ENCODE measurements at places on chromosomes 7 and 10.
A peak's percentile ranks its signal among the peaks of the same experiment; 100 is the strongest.

DNA sequence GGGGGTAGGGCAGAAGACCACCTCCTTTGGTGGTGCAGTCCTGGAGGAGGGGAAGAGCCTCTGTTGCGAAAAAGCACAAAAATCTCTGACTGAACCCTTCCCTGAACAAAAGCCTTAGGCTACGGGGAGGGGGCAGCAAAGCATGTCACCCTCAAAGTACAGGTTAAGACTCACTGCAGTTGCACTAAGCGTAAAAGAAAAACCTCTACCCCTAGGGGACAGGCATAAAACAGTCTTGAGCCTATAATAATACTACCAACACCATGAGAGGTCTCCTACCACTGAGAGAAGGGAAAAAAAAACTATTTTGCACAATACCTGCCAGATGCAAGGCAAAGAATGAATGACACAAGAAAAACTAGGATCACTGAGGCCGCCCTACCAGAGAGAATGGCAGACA lies 17.3 kb downstream of the TNPO3 start:
- no peak for DNase-seq

GRCh38 chr10:126907423-126907970 lies 2.3 kb downstream of the DOCK1 start:
- DNase-seq, result no peak

GRCh38 chr7:140659856-140660255 lies 12.9 kb upstream of the ADCK2 start:
- no peak for DNase-seq

DNA sequence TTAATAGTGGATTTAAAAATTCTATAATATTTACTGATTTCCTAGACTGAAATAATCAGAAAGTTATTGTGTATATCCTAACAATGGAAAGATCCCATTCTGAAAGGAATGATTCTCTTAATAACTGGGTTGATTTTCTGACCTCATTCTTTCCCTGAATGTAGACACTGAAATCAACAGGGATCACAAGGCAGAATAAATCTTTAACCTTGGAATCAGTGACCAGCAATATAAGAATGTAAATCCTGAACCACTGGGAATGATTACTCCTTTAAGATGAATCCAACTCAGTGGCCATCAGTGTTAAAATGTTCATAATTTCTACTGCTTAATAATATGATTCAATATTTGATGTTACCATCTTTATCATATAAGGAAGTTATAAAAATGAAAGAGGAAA lies 47.6 kb downstream of the ANKRD26 start:
- DNase-seq, result no peak

DNA sequence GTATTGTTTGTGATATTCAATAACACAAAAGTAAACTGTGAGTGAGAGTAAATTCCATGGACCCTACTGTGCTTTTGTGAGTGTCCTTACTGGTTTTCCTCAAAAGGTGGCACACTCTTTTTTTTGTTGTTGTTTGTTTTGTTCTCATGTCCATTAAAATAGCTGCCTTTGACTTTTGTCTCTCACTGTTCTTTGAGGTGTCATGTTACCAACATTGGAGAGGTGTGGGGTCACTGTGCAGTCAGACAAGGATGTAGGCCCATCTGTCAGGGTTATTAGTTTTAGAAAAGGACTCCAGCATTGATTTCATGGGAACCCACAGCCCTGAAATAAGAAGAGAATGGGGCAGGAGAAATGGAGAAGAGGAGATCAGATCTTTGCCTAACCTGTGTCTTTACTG lies 383.1 kb downstream of the SORCS3 start:
- no peak for DNase-seq

GRCh38 chr10:126052171-126052570 lies 155.8 kb downstream of the FANK1 start:
- no peak for DNase-seq

GRCh38 chr7:93949423-93949822 lies 27.9 kb downstream of the GNG11 start:
- no peak for DNase-seq

DNA sequence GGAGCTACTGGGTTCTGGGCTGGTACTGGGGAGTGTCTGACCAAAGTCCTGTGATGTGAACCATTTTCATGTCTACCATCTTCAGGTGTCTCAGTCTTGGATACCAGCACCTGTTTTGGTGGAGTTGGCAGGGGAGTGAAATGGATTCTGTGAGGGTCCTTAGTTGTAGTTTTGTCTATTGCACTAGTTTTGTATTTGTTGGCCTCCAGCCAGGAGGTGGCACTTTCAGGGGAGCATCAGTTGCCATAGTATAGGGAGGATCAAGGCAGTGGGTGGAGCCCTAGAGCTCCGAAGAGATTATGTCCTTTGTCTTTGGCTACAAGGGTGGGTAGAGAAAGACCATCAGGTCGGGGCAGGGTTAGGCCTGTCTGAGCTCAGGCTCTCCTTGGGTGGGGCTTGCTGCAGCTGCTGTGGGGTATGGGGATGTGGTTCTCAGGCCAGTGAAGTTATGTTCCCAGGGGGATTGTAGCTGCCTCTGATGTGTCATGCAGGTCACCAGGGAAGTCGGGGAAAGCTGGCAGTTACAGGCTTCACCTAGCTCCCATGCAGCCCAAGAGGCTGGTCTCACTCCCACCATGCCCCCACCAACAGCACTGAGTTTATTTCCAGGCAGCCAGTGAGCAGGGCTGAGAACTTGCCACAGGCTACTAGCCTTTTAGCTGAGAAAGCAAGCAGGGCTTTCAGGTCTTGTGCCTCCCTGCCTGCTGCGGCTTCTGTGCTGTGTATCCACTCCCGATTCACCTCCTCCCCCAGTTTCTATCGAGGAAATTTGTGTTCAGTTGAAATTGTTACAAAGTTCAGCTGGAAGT lies 153.1 kb downstream of the ZNF365 start:
- no peak for DNase-seq

- DNase-seq, result no peak
These were observed 913 bp upstream of the NPC1L1 start for GRCh38 chr7:44541876-44542610.

- DNase-seq, result no peak
These were observed 4.9 kb upstream of the TCAF1 start for GRCh38 chr7:143906895-143907294.

GRCh38 chr7:100430493-100431285 lies 1.1 kb downstream of the MEPCE start:
- DNase-seq, result no peak

DNA sequence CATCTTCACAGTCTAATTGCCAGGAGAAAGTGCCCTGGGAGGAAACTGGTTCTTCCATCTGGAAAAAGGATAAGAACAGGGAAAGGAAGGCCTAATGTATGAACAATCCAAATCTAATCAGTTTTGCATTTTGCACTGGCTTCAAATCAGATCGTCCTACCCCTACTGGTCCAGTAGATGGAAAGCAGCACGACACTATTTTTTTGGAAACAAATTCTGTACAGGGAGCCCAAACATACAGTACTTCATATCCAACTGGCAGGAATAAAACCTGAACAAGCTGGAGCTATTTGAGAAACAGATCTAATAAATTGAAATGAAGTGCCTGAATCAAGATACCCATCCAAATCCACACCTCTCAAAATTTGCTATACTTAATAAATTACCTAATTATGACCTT lies 36.5 kb downstream of the ETV1 start:
- DNase-seq, result no peak

- DNase-seq, result no peak
These were observed 2.6 kb downstream of the ABI1 start for GRCh38 chr10:26857991-26858706.

GRCh38 chr10:123913688-123914268 lies 22.2 kb upstream of the CPXM2 start:
- peak; percentile 74 for DNase-seq

DNA sequence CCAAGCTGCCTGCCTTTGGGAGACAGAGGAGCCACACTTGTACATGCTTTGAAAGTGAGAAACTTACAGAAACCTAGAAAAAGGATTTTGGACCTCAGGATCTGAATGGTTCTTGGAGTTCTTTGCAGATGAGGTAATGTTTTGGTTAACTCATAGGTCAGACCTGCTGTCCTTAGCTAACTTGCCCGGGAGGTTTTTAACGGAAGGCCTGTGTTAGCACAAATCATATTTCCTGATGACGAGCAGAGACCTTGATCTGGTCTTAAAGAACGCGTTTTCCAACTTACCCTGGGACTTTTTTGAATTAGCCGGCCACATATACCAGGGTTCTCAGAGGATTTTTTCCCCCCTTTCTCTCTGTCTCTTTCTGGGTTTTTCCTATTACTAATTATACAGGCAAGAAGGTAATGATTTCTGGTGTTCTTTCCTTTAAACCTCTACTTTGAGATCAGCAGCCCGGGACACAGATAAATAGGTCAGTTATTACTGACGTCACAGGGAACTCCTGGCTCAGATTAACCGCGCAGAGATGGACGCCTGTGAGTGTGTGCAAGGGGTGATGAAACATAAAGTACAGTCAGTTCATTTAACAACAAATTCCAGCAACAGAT lies 101.7 kb upstream of the KLF6 start:
- no peak for DNase-seq

DNA sequence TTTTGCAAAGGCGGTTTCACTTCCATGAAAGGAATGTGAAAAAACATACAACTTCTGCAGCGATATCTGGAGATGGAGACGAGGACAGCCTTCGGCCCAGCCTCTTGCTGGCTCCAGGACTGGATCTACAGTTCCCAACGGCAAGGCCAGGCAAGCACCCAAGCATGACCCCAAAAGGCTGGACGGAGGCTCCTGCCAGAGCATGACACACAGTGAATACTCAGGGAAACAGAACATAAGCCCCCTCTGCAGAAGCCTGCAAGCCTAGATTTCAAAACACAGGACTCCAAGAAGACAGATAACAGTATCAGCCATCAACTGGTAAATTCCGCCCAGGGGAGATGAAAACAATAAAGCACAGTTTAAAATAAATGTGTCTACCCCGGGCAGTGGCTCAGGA lies 3.3 kb upstream of the LRRC27 start:
- no peak for DNase-seq

GRCh38 chr7:131241386-131241785 lies 86.3 kb upstream of the MKLN1 start:
- no peak for DNase-seq

DNA sequence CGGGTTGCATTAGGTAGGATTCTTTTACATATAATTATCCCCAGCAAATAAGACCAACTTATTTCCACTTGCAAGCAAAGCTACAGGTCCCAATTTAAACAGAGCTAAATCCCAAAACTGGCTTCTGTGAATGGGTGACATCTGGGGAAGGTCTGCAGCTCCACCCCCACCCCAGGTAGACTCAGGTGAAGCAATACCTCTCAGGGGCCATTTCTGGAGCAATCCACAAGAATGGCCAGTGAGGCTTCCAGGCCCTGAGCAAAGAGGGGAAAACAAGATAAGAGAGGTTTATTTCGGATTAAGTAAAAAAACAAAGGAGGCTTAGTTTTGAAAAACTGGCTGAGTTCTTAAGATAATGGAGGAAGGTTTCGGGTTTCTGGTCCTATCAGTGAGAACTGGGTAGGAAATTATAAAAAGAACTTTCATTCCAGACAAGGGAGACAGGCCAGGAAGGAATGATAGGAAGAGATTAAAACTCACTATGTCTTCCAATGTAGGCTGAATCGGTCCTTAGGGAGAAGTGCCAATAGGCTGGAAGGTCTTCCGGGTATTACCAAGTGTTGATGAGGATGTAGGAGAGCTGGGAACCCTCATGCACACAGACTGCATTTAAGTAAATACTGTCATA lies 25.4 kb downstream of the SH3PXD2A start:
- no peak for DNase-seq

GRCh38 chr7:120996988-120997345 lies 8.5 kb downstream of the CPED1 start:
- DNase-seq, result no peak

DNA sequence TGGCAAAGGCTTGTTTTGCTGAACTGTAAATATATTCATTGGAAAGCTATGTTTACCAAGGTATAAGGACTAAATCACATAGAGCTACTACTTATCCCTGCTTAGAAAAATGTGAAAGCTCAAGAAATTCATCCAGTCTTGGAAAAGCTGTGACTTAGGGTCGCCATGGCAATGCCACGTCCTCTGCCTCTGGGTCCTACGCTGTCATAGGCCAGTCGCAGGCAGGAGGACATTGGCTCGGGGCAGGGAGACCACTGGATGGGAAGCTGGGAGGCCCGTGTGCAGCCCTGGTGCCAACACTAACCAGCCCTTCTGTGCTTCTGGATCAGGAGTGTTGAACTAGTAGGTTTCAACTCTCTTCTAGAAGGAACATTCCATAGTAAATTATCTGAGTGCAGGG lies 67.3 kb upstream of the PDZD8 start:
- DNase-seq, result peak; percentile 59

Data from brain (organoid and tissue), 16 donors.